ENCODE measurements at places on chromosomes 3 and 15. TPM values are rescaled to one million over a fixed set of nuclear protein-coding genes. Genes with fewer than 3 reads are reported as not detected.

The ZMYND10 gene
- 0.24 TPM for total RNA-seq

The CCR3 gene
- 0.49 TPM for total RNA-seq

The CHDH gene
- 2.1 TPM for total RNA-seq

The CORO2B gene
- total RNA-seq, result 1.4 TPM

The RSL24D1 gene
- 60.3 TPM for total RNA-seq

The CMTM8 gene
- total RNA-seq, result 0.97 TPM

The C2CD4A gene
- 0.11 TPM for total RNA-seq

The GOLGA8G gene
- total RNA-seq, result not detected

The TBL1XR1 gene
- total RNA-seq, result 58.6 TPM

The TAGLN3 gene
- not detected for total RNA-seq

The IMPG2 gene
- total RNA-seq, result 0.64 TPM

The ARL14 gene
- not detected for total RNA-seq

The PRR20G gene
- total RNA-seq, result not detected

The RETNLB gene
- total RNA-seq, result not detected

The ACOX2 gene
- 7.2 TPM for total RNA-seq
